ENCODE measurements at places on chromosomes 4 and X.

- DNase-seq, result no peak
Observed at GRCh38 chr4:184805462-184806228, 20.1 kb downstream of the ACSL1 start.

DNA sequence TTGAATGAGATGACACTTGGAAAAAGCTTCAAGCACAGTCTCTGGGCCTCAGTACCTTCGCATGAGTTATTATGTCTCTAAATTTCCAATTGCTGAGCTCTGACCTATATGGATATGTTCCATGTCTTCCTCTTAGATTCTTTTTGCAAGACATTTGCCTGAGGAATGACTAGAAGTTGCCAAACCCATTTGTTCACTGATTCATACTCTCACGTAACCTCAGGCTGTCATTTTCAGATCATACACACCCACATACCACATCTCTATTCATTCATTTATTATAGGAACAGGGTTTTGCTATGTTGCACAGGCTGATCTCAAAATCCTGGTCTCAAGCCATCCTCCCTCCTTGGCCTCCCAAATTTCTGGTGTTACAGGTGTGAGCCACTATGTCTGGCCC is 2137.1 kb upstream of the TENM3 start:
- no peak for DNase-seq

DNA sequence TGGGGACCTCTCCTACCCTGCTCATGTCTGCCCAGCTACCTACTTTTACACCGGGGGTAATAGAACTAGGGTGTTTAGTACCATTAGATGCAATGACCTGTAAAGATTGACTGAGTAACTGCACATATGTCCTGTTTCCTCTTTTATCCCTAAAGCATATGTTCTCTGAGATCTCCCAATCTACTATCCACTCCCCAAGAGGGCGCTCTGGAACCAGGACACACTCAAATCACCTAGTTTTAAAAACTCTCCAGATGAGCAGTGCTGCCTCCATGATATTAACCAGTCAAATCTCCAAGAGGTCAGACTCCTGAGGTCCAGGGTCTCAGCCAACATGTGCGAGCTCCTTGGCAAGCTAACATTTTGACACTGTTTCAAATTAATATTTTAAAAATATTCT is 87.0 kb upstream of the TSPAN5 start:
- no peak for DNase-seq

- DNase-seq, result no peak
Observed at GRCh38 chrX:132452911-132453550, 35.8 kb downstream of the MBNL3 start.

DNA sequence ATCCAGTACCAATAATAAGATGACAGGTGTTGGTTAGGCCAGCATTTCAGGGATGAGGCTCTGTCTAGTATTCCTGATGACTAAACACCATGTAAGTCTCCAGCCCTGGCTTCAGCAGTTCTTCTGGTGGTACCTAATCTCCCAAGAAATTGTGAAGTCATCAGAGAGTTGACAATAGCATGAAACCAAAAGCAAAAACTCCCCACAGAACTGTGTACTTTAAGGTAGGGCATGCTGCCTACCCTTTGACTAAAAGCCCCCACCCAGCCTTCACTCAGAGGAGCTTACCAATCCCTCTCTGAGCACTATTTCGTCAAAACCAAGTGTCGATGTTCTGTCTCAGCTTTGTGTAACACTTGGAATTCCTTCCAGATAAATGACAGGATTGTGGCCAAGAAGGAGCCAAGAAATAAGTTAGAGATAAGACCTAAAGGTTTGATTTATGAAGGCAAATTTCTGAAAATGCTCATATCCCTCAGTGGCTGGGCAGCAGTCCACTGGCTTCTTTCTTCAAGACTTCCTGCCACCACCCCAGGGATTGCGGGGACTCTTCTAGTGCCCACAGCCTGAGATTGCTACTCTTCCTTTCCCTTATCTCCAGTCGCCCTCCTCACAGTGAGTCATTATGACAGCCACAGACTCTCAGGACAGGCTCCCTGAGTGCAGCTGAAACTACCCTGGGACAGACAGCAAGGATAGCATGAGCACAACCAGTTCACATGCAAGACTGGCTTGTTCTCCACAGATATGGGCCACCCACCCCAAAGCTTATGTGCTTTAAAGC is 67.3 kb upstream of the LHFPL1 start:
- DNase-seq, result no peak

GRCh38 chrX:37712458-37712857 is 26.9 kb downstream of the XK start:
- no peak for DNase-seq

- no peak for DNase-seq
Observed at GRCh38 chr4:184893801-184894571, 68.2 kb upstream of the ACSL1 start.

DNA sequence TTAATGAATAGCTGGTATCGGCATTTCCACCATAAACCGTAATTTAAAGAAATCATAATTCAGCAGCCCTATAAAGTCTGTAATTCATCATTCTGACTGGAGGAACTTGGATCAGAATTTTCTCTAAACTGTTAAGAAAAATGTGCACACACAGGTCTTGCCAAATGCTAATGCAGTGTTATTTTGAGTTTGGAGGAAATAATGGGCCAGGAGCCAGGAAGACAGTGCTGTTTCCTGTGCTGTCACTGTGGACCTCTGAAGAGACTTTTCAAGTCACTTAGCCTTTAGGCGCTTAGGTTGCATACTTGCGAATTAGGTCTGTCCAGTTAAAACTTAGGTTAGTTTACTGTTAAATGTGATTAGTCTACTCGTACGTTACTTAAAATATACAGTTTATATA is 137.5 kb upstream of the ANXA3 start:
- DNase-seq, result no peak

- no peak for DNase-seq
Observed at GRCh38 chr4:140176735-140177134, 22.8 kb upstream of the MAML3 start.

All from stimulated activated CD4-positive, alpha-beta T cell treated with anti-CD3 and anti-CD28 coated beads, Interleukin-12 subunit alpha, Interleukin-12 subunit beta, amount 100 ng/mL, for 48 hours (primary cell).